Stimulated activated CD4-positive, alpha-beta T cell treated with anti-CD3 and anti-CD28 coated beads, Interleukin-4, amount 100 ng/mL, for 4 hours (primary cell): ENCODE measurements at places on chromosomes 11 and 22.

DNA sequence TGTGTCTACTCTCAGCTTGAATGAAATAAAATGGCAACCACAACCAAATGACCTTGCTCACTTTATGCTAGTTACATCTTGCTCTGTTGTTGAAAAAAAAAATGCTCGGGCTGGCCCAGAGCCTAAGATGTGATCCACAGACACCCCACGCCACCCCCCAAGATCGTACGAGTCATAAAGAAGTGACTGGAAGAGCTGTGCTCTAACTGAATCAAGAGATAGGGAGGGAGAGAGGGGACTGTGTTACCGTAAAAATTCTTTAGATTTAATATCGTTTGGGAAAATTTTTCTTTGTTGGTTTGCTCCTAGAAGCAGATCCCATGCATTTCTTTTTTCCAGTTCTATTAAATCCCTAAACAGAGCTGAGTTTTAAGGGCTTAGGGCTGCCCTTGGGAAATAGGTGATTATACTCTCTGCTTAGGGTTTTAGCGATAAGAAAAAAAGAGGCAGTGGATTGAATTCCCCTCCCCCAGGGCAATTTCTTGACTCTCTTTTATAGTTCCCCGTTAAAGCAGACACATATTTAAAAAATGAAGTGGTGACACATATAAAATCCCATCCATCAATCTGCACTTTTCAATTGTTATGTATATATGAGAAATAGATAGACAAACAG, 14.5 kb downstream of the MAML2 start:
- DNase-seq, result no peak

- DNase-seq, result no peak
Observed at GRCh38 chr11:3623767-3624458, 17.9 kb downstream of the ART5 start.

- no peak for DNase-seq
Observed at GRCh38 chr11:109984634-109985289, 108.4 kb upstream of the ZC3H12C start.

GRCh38 chr11:59614277-59615119, 1.1 kb downstream of the OSBP start:
- no peak for DNase-seq

- no peak for DNase-seq
Observed at GRCh38 chr11:126548581-126549550, 193.4 kb downstream of the ST3GAL4 start.
